ENCODE measurements at places on chromosomes 13 and 19.

- DNase-seq: no peak
Observed at GRCh38 chr19:39138221-39139211, 12.9 kb downstream of the PAK4 start.

- peak; percentile 88 for DNase-seq
Observed at GRCh38 chr19:7340959-7341837, 7.5 kb upstream of the ARHGEF18 start.

- DNase-seq: no peak
Observed at GRCh38 chr13:58876473-58876872, 1244.9 kb downstream of the PCDH17 start.

DNA sequence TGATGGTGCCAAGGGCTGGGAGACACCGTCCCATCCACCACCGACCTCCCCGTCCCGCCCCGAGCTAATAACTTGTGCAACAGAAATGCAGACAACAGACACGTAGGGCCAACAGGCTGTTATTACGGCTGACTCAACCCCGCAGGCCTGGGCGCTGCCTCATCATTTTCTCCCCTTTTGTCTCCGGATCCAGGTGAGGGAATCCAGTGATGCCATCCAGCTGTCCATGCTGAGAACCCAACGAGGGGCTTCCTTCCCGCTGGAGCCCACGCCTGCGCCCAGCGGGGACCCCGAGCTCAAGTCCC, 6.4 kb upstream of the DIRAS1 start:
- DNase-seq: no peak

GRCh38 chr19:51365211-51365964, 800 bp downstream of the ETFB start:
- no peak for DNase-seq

- DNase-seq: no peak
Observed at GRCh38 chr13:39186205-39186875, 148.1 kb downstream of the NHLRC3 start.

- DNase-seq: no peak
Observed at GRCh38 chr13:26200811-26201210, 21.3 kb downstream of the RNF6 start.

GRCh38 chr13:46542833-46543232, 10.1 kb upstream of the LRCH1 start:
- DNase-seq: no peak

DNA sequence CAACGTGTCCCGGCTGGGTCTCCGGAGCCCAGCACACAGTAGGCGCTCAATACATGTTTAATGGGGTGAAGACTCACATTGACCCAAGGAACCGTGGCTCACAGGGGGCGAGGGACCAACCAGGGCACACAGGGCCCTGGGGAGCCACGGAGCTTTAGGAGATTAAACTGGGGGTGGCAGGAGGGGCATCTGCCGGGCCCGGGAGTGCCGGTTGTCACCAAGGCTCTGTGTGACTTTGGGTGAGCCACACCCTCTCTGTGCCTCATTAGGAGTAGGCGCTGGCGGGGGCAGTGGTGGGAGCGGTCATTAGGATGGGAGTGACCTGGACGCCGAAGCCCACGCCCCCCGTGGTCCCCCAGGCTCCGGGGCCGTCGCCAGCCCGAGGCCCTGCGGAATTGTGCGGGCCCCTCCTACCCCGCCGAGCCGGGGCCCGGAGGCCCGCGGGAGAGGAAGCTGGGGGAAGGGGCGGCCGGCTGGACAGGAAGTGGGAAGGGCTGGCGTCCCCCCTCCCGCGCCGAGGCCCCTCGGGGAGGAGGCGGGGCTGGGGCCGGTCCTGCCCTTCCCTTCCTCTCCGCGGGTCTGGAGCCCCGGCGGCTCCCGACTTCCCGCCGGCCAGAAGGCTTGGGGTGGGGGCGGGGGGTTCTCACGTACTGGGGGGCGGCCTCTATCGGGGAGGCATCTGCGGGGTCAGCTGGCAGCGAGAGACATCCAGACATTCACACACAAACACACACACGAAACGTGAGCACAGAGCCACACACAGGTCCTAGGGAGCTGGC, 1.8 kb upstream of the SSBP4 start:
- DNase-seq: peak; percentile 94

DNA sequence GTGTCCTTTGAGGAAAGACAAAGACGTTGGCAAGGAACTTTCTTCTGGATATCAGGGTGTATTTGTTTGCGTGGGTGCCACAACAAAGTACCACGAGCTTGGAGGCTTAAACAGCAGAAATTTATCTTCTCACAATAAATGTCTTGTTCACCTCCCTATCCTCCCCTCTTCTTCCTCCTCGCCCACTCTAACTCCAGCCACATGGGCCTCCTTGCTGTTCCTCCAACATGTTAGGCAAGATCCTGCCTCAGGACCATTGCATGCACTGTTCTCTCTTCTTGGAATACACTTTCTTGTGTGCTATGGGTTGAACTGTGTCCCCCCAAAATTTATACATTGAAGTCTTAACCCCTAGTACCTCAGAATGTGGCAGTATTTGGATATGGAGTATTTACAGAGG, 45.7 kb downstream of the VAV1 start:
- DNase-seq: no peak

GRCh38 chr19:49387936-49388372, at the start of gene KASH5:
KASH5 (plus strand) TSS chr19:49388249; CDS start chr19:49390884, 2,635 bp downstream.
- DNase-seq: no peak

GRCh38 chr19:7905268-7905667, 1.6 kb downstream of the MAP2K7 start:
- no peak for DNase-seq

DNA sequence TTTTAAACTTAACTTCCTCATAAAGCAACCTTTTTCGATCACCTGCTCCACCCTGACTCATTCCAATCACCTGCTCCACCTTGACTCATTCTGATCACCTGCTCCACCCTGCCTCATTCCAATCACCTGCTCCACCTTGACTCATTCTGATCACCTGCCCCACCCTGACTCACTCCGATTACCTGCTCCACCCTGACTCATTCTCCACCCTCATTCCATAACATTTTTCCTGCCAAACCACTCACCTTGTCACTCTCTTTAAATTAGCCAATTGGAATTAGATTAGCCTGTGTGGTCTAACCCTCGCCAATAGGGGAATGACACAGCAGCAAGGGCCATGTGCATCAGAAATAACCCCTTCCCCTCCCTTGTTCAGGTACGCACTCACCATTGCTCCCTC, 31.9 kb upstream of the ZNF83 start:
- DNase-seq: peak; percentile 37

DNA sequence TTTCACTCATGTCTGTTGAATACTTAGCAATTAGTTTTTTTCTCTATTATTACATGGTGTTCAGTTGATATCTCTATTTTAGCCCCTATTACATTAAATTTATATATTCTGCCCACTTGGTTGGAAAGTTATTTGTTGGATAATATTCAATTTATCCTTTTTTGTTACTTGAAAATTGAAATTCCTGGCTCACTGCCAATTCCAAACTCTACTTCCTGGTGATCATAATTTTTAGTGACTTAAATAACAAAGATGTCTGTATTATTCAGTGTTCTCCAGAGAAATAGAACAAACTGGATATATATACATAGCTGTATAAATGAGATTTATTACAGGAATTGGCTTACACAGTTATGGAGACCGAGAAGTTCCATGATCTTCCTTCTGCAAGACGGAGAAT, 93.6 kb downstream of the GPC5 start:
- DNase-seq: no peak

DNA sequence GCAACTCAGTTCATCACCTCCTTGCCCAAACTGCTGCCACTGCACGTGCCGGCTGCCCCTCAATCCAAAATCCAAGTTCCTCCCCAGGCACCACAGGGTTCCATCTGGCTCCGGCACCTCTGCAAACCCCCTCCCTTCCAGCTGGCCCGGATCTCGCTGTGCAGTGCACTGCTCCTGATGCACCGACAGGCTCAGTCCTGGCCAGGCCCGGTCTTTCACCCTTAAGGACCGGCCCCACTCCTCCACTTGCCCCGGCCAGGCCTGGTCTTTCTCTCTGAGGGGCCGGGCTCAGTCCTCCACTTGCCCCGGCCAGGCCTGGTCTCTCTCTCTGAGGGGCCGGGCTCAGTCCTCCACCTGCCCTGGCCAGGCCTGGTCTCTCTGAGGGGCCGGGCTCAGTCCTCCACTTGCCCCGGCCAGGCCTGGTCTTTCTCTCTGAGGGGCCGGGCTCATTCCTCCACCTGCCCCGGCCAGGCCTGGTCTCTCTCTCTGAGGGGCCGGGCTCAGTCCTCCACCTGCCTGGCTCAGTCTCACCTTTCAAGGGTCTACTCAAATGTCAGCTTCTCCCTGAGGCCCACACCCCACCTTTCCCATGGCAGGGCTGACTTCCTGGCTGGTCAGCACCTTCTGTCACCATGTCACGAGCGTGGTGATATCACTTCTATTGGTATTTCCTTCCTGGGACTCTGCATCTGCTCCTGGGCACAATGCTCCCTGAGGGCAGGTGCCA, 6.9 kb downstream of the ZNF787 start:
- no peak for DNase-seq

DNA sequence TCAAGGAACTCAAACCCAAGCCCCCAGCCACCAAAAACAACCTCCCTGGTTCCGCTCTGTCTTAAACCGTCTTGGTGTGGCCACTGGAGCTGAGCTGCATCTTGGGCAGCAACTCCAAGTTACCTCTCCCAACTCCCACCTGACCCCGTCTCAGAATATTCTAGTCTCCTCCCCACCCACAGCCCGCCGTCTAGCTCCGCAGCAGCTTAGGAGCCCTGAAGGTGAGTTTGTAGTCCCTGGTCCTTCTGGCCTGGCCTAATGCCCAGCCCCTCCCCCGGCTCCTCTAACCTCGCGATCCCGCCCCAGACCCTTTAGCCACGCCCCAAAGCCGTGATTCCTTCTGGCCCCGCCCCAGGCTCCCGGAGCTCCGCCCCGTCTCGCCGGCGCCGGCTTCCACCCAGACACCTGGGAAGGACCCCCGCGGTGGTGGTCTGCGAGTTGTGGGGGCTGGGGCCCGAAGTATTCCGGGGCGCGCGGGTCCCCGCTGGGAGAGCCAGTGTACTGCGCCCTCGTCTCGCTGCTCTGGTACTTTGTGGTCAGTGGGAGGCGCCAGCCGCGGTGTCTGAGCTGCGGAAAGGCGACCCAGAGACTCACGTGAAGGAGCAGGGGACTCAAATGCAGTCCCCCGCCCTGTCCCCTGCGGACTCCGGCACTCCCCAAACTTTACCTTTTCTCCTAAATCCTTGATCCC, 2.5 kb upstream of the LHB start:
- DNase-seq: peak; percentile 57

- no peak for DNase-seq
Observed at GRCh38 chr13:50453188-50453587, 390.3 kb downstream of the DLEU7 start.

GRCh38 chr19:55638864-55639359, 1.9 kb upstream of the ZNF580 start:
- DNase-seq: peak; percentile 82

DNA sequence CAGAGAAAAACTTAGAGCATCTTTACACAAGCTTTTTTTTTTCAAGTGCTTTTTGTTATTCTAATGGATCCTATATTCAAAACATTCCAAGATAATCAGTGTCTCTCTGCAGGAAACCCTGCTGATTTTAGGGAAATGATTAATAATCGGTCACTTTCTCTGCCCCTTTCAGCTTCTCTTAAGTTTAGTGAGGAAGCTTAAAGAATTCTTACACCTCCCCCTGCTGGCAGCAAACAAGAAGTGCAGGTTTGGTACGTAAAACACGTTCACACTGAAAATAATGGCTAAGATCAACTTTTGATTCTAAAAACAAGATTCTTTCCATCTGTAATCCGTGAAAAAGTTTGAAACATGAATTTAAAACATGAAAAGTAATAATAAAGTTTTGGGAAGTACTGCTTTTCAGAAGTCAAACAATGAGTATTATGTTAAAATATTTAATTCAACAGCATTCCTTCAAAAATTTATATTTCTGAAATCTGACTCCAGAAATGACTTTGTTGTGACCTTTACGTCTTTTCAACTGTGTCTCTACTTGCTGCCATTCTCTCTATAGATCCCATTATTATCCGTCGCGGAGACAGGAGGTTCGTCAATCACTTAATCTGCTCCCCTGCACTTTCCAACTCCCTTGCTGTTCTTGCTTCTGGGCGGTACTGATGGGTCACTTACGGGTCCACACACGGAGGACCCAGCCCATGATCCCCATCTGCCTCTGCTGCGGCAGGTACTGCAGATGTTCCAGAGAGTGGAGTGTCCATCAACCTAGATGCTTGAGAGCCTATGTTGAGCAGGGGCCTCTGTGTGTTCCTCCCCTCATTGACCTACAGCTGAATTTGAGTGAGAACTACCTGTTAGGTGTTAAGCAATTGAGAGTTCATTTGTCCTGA, 203.1 kb upstream of the EDNRB start:
- peak; percentile 81 for DNase-seq

DNA sequence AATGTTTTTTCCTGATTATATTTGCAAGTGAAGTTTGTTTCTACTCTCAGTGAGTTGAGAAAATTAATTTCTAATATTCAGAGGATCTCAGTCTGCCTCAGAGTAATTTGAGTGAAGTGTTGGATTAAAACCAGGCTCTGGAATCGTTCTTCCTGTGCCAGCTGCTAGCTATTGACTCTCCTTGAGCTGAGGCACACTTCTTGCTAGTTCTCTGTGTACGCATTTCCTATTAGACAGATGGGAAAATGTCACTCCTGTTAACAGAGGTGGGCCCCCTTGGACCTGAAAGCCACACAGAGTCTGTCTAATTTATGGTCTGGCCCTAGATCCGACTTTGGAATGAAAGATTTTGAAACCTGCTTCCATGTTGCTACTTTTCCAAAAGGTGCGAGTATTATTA, 107.6 kb upstream of the RNF113B start:
- DNase-seq: no peak

DNA sequence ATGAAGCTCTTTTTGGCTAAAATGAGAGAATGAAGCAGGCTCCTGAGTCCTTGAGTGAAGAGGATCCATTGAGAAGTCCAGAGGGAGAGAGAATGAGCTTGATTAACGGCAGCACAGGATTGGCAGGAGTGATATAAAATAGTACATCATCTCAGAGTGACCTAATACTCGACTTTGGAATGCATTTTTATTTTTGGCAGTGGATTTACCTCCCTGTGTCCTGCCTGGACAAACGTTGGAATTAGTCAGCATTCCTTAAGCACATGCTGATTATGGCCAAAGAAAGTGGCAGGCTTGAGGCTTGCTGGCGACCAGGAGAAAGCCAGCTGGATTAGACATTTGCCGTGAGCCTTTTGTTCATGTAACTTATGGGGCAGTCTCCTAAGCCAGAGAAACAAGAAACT, 22.9 kb downstream of the LRCH1 start:
- no peak for DNase-seq

- no peak for DNase-seq
Observed at GRCh38 chr19:35080613-35081170, 34.9 kb upstream of the FXYD3 start.

All from mesendoderm (in vitro differentiated cells).